ENCODE measurements at places on chromosomes 16 and 17.

DNA sequence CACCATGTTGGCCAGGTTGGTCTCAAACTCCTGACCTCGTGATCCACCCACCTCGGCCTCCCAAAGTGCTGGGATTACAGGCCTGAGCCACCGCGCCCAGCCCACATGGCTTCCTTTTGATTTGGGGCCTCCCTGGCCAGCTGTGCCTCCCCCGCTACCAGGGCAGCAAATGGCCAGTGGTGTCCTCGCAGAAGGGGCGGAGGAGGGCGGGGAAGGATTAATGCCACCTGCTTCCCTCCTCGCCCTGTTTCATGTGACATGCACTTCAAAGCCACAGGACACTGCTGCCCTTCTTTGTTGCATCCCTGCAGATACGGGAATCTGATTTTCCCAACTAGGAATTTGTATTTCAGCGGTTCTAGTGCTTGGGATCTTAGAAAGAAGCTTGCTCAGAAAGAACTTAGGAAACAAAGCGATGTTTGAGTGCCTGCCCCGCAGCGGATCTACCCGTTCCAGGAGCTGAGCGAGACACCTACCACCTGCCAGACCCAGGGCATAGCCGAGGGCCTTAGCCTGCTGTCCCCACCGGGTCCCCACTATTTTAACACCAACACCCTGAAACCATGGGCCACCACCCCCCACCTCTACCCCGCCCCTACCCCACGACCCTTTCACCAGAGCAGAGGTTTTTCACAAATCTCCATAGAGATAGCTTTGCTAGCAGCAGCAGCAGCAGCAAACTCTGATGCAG, 37.7 kb upstream of the CCDC182 start:
- DNase-seq, result peak; percentile 47

DNA sequence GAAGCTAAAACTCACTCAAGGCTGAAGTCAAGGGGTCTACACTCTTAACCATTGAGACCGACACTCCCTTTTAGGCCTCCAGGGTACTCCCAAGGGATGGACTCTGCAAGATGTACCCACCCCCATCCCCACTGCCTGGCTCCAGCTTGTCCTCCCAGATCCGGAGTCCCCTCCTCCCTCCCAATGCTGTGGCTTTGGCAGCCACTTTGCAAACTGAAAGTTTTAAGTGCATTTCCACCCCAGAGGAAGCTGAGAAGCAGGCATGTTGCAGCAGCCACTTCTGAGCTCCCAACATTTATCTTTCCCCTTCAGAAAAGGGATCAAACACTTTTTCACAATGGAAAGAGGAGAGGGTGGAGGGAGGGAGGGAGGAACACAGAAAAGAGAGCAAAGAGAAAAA, 115.2 kb downstream of the COPRS start:
- DNase-seq, result no peak

- no peak for DNase-seq
Measured at GRCh38 chr17:49456183-49456965, 38.7 kb upstream of the NGFR start.

GRCh38 chr17:5033352-5034015, 1.7 kb downstream of the SLC52A1 start:
- no peak for DNase-seq

DNA sequence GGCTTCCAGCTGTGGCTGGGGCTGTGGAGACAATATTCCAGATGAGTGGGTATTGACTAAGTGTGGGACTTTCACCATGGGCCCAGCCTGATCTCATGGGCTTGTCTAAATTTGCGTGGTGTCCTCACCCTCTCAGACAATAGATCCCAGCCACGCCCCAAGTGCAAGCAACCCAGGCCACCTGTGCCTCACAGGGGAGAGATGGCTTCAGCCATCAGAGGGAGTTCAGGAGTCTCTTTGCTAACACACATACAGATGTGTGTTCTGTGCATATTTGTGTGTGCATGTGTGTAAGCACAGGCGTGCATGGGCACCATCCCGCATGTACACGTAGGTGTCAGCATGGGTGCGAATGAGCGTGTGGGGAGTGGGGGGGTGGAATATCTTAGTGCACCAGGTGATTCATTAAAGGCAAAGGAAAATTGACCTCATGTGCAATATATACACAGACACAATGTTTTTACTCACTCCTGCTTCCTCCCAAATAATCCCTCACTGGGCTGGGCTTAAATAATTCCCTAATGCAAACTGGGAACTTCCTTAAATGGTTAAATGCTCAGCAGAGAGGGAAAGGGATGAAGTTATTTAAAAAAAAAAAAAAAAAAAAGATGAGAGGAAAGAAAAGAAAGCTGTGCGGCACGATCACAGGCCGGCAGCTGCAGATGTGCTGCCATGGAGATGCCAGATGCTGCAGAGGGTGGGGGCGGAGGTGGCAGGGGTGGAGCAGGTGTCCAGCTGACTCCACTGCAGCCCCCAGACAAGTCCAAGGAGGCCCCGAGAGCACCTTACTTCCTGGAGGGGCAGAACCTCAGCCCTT, 24.0 kb upstream of the CDC42EP4 start:
- DNase-seq, result no peak

DNA sequence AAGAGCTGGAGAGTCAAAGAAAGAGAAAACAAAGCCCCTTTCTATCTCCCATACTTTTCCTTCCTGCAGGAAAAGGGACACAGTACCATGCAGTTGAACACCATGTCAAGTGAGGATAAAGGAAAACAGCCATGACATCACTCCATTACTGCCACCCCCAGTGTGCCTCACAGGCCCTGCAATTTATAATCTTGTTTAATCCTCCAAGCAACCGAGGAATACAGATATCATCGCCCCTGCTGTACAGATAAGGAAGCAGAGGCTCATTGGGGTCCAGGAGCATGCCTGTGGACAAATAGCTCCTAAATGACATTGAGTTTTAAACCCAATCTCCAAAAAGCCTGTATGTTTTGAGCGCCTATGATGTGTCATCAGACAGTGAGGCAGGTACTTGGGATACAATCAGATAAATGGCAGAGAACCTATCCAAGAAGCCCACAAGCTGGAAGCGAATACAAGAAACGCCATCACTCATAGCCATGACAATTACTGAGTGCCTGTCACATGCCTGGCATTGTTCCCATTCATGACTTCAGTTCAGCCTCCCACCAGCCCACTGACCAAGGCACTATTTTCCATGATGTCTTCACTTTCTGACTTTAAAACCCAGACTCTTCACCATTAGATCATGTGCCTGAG, 45.5 kb downstream of the CPPED1 start:
- DNase-seq, result no peak

DNA sequence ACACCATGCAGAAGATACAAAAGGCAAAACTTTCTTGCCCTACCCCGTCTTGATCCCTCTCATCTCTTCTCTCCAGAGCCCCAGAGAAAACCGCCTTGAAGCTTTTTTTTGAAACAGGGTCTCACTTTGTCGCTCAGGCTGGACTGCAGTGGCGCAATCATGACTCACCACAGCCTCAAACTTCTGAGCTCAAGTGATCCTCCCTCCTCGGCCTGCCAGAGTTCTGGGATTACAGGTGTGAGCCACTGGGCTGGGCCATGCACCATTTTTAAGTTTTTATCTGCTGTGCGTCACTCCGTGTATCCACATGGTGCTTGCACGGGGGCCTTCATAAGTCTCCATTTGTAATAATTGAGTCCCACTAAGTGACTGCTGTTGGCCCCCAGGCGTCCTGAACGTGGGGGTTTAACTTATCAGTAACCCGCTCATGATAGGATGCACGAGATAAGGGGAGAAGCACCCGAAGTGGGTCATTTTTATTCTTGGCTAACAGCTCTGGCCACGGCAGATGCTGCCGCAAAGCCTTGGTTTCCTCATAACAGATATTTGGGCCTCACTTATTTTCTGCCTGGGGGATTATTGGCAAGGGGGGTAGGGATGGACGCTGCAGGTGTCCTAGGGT, 8.6 kb downstream of the DNAH17 start:
- peak; percentile 75 for DNase-seq

DNA sequence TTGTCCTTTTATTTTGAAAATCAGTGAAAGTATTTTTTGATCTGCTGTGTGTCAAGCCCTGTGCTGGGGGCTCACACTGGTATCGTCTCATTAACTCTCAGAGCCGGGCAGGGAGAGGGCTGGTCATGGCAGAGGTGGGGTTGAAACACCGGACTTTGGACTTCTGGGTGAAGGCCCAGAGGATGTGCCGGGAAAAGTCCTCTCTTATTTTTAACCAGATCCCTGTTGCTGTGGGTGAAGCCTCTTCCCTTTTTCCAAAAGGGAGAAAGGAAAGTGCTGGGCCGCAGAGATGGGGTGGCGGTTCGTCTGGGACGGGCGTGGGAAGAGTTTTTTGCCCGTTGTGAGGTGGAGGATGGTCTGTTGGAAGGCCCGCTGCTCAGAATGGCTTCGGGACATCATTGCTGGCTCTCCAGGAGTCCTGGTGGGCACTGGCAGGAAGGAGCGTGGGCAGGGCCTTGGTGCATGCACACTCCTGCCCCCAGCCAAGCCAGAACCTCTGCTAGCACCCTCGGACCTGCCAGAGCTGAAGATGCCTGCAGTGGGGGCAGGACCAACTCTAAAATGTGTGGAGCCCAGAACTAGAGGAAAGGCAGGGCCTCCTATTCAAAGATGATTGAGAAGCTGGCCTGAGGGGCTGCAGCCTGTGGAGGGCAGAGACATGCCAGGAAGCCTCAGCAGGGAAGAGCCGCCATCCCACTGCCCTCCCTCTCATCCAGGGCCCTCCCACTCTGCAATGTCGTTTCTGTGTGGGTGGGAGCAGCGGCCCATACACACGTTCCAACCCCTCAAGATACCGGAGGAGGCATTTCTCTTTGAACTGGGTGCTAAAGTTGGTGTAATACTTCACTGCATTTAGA, 213.2 kb downstream of the CCDC182 start:
- DNase-seq, result no peak

GRCh38 chr17:72117535-72118334, 3.1 kb upstream of the SOX9 start:
- DNase-seq, result peak; percentile 85

DNA sequence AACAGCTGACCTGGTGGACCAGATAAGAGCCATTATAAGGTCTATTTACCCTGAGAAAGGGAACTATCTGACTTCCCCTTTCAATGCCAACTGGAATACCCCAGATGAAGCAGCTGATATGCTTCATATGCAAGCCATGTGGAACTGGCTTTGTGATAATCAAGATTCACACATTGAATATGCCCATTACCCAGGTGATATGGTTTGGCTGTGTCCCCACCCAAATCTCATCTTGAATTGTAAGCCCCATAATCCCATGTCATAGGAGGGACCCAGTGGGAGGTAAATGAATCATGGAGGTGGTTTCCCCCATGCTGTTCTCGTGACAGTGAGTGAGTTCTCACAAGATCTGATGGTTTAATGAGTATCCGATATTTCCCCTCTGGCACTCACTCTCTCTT, 42.1 kb downstream of the IKZF3 start:
- no peak for DNase-seq

DNA sequence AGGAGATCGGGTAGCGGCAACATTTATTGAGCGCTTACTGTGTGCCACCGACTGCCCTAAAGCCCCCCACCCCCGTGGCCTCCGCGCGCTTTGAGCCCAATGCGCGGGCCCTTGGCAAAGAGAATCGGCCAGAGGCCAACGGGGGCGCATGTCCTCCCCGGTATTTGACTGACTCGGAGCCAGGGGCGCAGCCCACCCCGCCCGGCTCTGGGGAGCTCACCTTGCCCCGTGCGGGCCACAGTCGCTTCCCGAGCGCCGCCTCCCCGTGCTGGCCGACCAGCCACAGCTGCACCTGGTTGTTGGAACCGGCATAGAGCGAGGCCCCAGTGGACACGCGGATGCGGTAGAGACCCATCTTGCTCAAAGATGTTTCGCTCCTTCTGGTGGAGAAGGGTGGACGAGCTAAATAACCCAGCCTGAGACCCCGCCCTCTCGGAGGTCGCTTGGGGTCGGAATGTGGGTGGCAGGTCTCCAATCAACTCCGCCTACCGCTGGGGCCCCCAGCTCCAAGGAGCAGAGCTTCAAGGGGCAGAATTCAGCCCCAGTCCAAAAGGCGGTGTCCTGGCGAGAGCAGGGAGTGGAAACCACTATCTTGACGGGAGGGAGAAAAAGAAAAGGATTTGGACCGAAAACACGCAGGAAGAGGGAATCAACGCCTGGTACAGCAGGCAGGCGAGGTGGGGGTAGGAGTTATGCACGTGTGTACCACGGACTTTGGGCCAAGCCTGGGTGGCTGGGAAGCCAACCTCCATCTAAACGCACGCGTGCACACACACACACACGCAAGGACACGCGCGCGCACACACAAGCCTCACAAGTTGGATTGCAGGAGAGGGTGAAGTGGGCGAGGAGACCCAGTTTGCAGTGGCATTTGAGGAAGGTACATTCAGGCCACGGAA, at the start of gene ALOX15:
Gene ALOX15, minus strand, starts transcription at position 382 of the 899 bp plus-strand sequence. Its CDS starts 27 bp downstream, at position 355.
- DNase-seq, result no peak

GRCh38 chr17:49820773-49821172, 27.1 kb downstream of the TAC4 start:
- DNase-seq, result no peak

- DNase-seq, result no peak
Measured at GRCh38 chr17:19303367-19303776, 59.2 kb downstream of the B9D1 start.

DNA sequence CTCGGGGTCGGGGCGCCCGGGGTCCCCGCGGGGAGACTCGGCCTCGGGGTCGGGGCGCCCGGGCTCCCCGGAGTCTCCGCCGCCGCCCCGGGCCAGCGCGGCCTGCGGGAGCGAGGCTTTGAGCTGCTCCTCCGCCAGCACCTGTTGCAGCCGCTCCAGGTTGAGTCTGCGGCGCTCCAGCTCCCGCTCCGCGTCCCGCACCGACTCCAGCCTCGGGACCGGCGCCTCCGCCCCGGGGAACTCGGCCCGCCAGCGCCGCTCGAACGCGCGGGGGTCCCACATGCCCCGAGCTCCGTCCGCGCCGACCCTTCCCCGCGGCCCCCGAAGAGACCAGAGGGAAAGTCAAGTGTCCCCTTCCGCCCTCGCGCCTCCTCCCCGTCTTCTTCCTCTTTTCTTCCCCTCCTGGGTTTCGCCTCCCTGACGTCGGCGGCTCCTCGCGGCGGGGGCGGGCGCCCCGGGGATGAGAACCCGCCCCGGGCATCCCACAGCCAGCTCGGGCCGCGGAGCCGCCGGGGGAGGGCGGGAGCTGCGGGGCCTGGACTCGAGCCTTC, 40.8 kb upstream of the BHLHA9 start:
- peak; percentile 95 for DNase-seq

- DNase-seq, result no peak
Measured at GRCh38 chr17:17022456-17022855, 19.8 kb upstream of the MPRIP start.

DNA sequence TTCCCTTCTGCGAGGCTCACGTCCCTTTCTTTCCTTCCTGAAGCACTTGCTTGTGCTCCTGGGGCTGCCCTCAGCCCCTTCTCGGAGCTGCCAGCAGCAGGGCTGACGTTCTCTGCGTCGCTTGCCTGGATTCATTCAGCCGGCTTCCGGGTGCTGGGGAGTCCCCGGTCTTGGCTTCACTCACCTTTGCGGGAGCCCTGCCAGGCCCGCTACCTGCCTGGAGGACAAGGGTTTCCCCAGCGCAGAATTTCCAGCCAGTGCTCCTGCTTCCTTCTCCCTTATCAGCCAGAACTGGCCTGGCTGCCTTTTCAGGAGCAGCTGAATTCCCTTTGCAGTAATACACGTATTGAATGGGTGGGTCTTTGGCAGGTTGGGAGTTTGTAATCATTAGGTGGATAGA, 22.1 kb upstream of the IL17C start:
- DNase-seq, result peak; percentile 87

Data from upper lobe of left lung (tissue), 6 donors.